ENCODE measurements at places on chromosomes 4 and X. TPM values are rescaled to one million over a fixed set of nuclear protein-coding genes. Genes with fewer than 3 reads are reported as not detected.

GRCh38 chr4:153063490-153063889 is 127.4 kb downstream of the FHDC1 start:
- no peak for DNase-seq

- no peak for DNase-seq
Measured at GRCh38 chrX:106168107-106168506, at the start of gene PWWP3B. PWWP3B (plus strand) TSS chrX:106168305; CDS start chrX:106205433, 37,128 bp downstream.

GRCh38 chr4:16894406-16894805 is 4.0 kb downstream of the LDB2 start:
- DNase-seq = no peak

DNA sequence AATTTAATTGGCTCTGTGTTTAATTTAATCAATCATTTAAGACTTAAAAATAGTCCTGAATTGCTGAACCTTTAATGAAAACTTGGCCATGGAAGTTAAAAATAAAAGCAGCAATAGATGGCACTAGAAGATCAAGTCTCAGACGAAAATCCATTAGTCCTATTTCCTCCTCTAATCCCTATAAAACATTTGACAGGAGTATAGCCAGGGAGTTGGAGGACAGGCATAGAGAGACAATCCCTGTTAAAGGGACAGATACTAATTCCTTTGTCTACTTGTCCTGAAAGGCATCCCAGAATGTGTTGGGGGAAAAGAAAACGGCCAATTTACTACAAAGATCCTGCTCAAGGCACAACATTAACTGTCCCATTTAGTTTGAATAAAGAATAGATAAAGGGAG is 276.3 kb upstream of the TACR3 start:
- DNase-seq = no peak

- peak; percentile 17 for DNase-seq
Measured at GRCh38 chr4:8870647-8871416, 807 bp downstream of the HMX1 start.

DNA sequence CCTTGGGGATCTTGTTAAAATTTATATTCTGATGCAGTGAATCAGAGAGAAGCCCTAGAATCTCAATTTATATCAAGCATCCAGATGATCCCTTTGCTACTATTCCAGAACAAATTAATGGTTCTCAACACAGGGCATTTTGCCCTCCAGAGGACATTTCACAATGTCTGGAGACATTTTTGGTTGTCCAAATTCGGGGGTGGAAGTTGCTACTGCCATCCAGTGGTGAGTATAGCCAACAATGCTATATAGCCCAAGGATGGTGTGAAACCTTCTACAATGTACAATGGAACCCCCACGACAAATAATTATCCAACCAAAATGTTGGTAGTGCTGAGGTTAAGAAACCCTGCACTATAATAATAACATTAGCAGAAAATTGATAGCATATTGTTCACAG is 2440.0 kb downstream of the PCDH7 start:
- DNase-seq = peak; percentile 2

DNA sequence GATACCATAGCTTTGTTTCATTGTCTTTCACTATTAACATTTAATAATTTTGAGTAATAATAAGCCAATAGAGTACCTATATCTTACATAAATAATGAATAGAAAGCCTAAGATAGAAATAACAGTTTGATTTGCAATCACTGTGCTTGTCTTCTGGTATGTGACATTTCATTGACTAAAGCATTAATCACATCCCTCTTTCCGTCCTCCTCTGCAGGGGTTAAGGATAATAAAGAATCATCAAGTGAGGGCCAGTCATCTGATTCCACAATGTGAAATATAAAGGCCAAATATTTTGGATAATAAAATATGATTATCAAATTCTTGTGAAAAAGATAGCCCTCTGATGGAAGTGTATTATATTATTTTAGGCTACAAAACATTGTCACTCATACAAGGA is 2073.4 kb downstream of the ARAP2 start:
- DNase-seq = no peak

- no peak for DNase-seq
Measured at GRCh38 chr4:5746829-5747737, 36.1 kb downstream of the EVC start.

DNA sequence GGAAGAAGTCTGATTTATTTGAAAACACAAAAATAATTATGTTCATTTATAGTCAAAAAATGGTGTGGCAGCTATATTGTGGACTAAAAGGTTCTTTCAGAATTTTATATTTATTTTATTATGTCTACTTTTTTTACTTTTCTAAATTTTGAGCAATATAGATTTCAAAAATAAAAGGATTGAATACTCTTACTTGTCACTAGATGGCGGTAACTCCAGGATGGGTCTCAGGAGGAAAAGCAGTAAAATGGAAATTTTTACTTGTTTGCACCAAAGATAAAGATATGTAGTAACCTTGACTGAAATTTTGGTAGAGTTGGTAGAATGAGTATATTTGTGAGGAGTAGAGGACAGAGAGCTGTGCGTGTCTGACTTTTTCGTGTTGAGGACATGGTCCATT is 14.5 kb upstream of the DACH2 start:
- DNase-seq = no peak

- DNase-seq = peak; percentile 30
Measured at GRCh38 chr4:6257247-6258025, 12.2 kb upstream of the WFS1 start.

- DNase-seq = no peak
Measured at GRCh38 chrX:2318371-2318770, 182.4 kb downstream of the DHRSX start.

DNA sequence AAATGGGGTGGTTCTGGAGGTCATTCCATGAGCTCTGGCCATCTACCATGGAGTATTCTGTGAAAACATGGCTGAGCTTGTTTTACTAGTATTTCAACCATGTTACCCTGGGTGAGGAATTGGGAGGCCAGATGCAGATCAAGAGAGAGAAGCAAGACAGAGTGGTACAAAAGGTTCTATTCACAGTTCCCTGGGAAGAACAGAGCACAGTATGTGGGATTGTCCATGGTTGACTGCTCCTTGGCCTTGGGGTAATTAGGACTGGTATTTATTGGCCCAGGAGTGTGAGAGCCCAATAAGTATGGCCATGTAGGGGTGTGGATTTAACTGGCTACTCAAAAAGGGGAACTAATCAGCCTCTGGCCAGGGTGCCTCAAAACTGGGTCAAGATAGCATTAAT is 239.7 kb upstream of the GATB start:
- no peak for DNase-seq

- no peak for DNase-seq
Measured at GRCh38 chr4:2933566-2934076, 29.6 kb downstream of the NOP14 start.

GRCh38 chr4:106929248-106929647 is 106.9 kb downstream of the DKK2 start:
- DNase-seq = no peak

DNA sequence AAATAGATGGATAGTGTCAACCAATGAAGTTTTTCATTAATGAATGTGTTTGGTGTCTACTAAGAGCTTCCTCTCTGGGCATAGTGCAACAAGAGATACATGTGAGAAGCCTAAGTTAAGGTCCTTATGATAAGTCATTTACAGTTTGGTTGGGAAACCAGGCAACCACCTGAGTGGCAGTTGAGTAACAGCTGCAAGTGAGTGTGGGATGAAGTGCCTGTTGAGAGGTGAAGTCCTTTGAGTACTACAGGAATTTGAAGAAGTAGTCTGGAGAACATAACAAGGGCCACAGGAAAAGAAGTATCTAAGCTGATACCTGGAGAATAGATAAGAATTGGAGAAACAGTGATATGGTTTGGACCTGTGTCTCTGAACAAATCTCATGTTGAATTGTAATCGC is 48.5 kb upstream of the FRMPD4 start:
- DNase-seq = no peak

GRCh38 chr4:8341691-8342090 is 72.1 kb downstream of the HTRA3 start:
- DNase-seq = no peak

DNA sequence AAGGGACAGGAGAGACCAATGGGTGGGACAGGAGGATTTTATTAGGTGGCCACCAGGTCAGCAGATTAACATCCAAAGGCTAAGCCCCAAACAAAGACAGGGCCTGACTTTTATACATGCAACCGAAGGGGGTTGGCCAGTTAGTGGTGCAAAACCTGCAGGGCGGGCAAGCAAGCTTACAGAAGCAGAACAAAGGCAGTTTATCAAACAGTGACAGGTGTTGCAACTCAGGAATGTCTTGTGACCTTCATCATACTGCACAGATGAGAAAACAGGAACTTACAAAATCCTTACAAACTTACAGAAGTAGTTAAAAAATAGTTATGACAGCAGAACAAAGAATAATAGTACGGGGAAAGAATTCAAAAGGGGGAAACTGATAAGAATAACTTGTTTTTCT is 708.1 kb downstream of the GLUD2 start:
- no peak for DNase-seq

DNA sequence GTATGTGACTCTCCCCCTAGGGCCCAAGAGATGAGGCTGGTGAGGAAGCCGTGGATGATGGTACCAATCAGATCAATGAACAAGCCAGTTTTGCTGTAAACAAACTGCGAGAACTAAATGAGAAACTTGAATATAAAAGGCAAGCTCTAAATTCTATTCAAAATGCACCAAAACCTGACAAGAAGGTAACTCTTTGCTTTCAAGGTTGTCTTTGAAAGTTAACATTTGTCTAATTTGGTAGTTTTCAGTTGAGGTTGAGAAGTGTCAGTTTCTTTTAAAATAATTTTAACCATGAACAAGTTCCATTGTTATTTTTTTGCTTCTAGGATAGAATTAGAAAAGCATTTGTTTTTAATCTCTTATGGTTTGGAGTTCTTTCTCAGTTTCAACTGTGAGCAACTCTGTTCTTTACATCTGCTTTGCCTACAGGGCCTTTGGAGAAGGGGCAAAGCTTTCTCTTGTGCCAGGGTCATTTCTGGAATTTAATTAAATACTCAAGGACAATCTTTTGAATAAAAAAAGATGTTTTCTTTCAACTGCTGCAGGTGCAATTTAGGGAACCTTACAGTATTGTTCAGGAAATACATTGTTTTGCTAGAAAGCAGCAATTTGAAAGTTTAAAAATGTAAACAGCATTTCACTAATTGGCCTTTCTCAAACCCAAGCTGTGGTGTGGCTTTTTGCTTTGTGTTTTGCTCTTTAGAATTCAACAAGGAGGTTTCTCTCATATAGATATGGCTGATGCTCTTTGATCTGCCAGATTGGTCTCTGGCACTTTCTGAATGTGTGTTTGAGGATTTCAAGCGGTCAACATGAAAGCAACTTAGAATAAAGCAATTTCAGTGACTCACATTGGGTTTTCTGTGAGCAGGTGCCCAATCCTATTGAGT is 62.9 kb downstream of the LRP2BP start:
- DNase-seq = no peak

DNA sequence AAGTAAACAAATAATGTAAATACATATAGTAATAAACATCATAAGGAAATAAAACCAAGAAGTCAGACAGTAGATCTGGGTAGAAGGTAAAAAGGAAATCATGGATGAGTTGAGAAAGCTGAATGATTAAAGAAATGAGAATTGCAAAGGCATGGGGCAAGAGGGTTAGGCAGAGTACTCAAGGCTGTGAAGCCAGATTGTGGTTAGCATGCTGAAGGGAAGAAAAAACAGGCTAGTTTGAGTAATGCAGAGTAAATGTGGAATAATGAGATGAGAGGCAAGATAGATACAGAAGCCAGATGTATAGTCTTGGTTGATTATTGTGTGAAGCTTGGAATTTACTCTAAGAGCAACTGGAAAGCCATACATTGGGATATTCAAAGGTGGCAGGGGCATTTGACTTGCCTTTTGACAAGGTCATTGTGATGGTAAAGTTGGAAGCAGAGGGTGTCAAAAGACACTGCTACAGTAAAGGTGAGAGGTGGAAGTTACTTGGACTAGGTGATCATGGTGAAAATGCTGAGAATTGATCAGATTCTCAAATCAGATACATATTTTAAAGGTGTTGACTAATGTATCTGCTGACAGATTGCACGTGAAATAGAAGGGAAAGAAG is 307.0 kb downstream of the FSTL5 start:
- DNase-seq = no peak

COL4A6 gene
- 0.46 TPM for total RNA-seq

USP27X gene
- 0.56 TPM for total RNA-seq

RP2 gene
- 6.3 TPM for total RNA-seq

AKAP14 gene
- not detected for total RNA-seq

LIAS gene
- total RNA-seq = 31.4 TPM
